ENCODE measurements at places on chromosomes 2 and 18.

DNA sequence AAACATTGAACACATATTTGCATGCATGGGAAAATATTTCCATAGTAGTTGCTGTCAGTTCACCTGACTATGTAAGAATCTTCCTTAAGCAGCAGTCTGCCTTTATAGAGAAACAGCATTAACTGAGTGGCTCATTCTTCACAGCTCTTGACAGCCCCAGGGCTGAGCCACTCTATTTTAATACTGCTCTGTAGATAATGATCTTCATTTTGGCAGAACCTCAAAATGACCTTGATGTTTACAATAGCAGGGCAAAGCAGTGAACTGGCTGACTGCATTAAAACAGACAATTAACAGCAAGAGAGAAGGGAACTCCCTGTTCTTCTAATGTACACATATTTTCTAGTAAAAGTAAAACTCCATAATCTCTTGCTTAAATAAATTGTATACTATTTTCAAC is 580.6 kb upstream of the SOX11 start:
- no peak for DNase-seq

GRCh38 chr2:23578964-23579671 is 194.1 kb downstream of the KLHL29 start:
- DNase-seq = no peak

GRCh38 chr2:161115605-161116380 is 44.4 kb upstream of the TANK start:
- DNase-seq = no peak

DNA sequence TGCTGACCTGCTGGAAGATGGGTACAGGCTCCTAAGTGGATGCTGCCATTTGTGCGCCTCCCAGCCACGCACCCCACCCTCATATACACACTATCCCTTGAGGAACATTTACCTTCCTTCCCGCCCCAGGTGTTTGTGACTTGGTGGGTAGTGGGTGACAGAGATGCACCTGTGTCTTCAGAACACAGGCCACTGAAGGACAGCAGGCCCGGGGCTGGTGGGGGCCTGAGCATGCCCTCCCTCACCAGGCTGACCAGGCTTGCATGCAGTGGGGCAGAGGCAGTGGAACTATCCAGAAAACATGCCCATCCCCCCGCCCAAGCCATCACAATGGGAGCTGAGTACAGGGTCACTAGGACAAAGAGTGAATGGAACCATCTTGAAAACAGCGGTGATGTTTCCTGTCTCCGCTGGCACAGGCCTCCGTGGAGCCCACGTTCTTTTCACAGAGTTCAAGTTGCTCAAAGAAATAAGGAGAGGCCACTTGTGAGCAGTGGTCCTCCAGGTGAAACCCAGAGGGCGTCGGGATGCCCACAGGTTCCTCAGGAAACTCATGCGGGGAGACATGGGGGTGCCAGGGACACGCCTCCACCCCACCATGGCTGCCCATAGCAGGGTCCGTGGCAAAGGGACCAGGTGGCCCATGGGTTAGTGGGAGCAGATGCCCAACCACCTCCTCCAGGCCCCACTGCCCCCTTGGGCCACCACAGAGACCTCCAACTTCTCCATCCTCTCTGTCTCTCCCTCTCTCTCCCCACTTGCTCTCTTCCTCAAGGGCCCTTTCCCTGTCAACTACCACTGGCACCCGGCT is 90.9 kb downstream of the MALT1 start:
- DNase-seq = no peak

DNA sequence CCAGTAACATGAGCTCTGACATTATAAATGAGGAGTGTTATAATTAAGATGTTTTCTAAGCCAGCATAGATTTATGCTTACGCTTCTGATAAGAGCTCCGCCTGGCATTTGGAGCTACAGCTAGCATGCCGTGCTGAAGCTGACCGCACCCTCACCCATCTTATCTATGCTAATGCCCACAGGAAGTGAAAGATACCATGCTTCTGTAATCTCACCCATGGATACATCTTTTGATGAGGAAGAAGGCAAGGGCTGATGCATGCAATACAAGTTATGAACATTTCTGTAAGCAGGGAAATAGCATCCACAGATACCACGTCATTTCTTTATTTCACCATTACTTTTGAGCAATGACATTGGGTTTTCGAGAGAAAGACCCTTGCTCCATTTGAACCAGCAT is 82.3 kb downstream of the ARL4C start:
- DNase-seq = no peak

DNA sequence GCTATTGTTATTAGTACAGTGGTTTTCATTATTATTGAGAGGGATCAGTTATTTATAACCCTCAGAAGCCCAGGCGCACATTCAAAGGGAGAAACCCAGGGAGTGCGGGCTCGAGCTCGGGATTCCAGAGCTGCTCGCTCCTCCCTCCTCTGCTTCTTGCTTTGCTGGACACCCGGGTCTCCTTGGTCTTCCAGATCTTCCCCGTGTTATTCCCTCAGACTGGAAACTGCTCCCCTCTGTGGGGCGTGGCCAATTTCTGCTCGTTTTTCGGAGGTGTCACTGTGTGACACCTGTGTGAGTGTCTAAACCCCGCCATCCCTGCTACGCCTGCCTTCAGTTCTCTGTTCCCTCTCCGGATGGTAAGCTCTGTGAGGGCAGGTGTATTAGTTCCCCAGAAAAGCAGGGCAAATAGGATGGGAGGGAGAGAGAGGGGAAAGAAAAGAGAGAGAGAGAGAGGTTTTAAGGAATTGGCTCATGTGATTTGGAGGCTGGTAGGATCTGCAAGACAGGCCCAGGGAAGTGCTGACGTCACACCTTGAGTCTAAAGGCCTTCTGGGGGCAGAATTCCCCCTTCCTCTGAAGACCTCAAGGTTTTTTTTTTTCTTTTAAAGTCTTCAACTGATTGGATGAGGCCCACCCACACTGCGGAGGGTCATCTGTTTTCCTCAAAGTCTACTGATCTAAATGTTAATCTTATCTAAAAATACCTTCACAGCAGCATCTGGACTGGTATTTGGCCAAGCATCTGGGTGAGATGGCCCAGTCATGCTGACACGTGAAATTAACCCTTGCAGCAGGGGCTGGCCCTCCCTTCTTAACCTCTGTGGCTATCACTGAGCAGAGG is 457.3 kb upstream of the ID2 start:
- DNase-seq = no peak

DNA sequence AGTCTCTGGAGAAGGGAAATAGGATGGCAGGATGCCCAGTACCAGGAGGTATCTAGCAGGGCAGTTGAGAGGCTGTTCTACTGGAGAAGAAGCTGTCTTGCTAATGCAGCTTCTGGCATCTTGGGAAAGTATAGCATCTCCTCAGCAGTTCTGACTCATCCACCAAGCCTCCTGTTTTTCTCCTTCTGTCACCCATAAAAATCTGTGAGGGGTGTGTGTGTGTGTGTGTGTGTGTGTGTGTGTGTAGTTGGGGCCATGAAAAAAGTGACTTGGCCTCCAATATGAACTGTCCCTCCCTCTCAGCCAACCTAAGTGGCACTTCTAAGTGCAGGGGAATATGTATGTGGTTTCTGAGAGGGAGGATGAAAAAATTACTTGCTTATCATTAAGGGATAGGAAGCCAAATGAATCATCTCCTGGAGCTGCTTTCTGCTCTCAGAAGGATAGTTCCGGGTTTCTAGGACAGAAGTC is 83.9 kb downstream of the CBLN2 start:
- no peak for DNase-seq

GRCh38 chr18:28127763-28128658 is 48.9 kb downstream of the CDH2 start:
- no peak for DNase-seq

DNA sequence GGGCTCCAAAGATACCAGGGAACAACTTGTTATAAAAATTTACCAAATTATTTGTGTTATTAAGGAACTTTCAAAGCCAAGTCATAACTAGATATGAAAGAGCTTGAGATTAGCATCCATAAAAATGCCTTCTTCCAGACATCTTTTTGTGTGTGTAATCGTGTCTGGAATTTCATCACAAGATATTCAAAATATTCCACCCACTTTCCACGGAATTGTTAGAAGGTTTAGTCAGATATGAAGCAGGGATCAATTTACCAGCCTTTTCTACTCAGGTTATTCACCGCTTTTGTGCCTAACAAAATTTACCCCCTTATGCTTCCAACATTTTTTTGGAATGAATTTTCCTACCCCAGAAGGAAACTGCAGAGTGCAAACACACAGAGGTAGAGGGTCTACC is 130.2 kb upstream of the ACVR2A start:
- no peak for DNase-seq

- DNase-seq = peak; percentile 71
These were observed 81.1 kb downstream of the RTP5 start for GRCh38 chr2:241950413-241951315.

- DNase-seq = no peak
These were observed 53.0 kb downstream of the CYP26B1 start for GRCh38 chr2:72094701-72095100.

DNA sequence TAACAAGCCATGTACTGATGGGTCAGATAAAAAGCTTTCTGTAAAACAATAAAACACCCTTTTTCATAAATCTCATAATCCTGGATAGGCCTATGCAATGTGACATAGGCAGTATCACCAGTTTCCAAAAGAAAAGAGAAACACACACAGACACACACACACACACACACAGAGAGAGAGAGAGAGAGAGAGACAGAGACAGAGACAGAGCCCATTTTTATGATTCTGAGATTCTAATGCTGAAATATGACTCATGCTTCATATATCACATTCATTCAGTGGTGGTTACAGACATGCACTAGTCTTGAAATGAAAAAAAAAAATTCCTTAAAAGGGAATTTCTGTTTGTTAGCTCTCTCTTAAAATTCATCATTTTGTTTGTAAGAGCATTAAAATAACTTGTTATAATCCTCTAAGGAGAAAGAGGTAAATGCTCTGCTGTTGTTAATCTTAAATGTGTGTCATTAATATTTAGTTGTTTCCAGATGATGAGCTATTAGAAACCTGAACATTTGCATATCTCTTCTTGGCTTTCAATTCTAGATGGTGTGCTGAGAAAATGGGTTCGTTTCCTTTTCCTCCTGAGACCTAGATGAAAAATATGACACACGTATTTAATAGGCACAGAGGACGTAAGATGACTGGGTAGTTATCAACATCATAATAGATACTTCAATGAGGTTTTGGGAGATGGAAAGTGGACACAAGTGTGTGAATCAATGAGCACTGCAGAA is 1598.7 kb upstream of the ACVR2A start:
- DNase-seq = no peak

DNA sequence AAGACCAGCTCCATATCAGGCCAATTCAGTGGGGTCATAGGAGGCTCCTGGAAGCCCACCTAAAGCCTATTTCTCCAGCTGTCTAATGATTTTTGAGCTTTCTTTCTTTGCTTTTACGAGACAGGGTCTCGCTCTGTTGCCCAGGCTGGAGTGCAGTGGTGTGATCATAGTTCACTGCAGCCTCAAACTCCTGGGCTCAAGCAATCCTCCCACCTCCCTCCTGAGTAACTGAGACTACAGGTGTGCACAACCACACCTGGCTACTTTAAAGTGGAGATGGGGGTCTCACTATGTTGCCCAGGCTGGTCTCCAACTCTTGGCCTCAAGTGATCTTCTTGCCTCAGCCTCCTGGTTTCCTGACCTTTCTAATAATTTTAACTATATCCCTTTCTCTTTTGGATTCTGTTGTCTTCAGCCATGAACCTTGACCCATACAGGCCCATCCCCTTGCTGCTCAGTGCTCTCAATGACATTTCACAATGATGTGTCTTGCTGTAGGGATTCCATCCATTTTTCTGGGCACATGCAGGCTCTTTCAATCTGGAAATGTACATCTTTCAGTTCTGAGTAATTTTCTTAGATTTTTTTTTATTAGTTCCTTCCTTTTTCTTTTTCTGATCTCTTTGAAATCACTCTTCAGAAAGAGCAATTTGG is 29.7 kb downstream of the GNLY start:
- DNase-seq = no peak

DNA sequence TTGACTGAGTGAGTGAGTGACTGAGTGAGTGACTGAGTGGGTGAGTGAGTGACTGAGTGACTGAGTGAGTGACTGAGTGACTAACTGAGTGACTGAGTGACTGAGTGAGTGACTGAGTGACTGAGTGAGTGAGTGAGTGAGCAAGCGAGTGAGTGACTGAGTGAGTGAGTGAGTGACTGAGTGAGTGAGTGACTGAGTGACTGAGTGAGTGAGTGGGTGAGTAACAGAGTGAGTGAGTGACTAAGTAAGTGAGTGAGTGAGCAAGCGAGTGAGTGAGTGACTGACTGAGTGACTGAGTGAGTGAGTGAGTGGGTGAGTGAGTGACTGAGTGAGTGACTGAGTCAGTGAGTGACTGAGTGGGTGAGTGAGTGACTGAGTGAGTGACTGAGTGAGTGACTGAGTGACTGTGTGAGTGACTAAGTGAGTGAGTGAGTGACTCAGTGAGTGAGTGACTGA is 11.9 kb downstream of the MAL start:
- no peak for DNase-seq

DNA sequence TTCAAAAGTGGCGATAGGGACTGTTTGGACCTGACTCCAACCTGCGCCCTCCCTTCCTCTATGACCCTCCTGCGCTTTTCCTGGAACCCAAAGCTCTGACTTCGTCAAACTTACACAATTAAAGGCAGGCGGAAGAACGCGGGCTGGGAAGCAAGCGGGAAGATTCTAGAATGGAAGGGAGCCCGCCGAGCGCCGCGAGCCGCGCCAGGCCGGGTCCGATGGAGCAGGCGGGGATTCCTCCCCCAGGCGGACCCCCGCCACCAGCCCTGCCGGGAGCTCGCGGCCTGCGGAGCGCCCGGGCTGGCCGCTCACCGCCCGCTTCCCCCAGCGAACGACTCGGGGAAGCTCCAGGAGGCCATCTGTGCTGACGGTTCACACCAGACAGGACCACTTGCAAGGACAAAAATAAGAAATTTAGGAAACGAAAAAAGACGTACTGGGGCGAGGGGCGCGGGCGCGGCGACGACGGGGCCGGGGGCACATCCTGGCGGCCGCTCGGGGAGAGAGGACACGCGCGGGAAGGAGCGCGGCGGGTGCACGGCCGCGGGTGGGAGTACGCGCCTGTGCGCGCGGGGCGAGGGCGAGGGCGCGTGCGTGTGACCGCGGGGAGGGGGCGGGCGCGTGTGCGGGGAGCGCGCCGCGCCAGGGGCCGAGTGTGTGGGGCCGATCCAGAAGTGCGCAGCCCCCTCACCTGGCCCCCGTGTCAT is 1.1 kb upstream of the SALL3 start:
- no peak for DNase-seq

GRCh38 chr2:109342930-109343329 is 213.9 kb downstream of the SH3RF3 start:
- no peak for DNase-seq

DNA sequence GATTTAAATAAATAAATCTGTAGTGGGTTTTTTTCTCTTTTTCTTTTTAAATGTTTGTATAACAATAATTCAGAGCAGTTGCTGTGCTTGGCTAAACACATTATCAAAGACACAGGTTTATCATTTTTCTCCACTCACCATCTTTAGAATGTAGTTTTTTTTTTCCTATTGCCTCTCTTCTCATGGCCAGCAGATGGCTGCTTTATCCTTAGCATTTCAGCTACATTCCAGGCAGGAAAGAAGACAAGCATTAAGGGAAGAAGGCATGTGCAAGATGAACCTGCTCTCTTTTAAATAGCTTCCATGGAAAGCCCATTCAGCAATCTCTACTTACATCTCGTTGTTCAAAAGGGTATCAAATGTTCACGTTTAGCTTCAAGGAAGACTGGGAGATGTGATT is 42.6 kb downstream of the ARHGAP15 start:
- DNase-seq = no peak

Data from Peyer's patch (tissue), 4 donors.